Fibroblast of skin of back (primary cell): ENCODE measurements at places on chromosomes 7 and 10.

DNA sequence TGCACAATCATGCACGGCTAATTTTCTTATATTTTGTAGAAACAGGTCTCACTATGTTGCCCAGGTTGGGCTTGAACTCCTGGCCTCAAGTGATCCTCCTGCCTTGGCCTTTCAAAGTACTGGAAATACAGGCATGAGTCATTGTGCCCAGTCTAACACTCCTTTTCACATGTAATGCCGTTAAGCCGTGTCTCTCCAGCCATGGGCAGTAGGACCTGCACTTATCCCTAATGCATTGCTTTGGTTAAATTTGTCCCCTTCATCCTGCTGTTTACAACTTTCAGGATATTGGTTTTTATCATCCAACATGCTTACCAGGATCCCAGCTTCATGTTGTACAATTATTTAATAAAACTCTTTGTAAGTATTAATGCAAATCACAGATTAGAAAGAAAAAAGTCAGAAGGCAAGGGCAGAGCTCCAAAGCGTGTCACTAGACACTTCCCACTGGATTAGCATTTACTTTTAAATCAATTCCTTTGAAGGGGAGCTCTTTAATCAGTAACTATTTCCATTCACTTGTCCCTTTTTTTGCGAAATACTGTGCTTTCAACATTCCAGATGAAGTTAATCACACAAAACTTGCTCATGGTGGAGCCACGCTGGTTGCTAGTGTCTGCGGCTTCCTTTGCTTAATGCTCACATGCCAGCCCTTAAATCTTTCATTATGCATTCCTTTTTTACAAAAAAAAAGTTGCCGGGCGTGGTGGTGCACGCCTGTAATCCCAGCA is 256.0 kb upstream of the AUTS2 start:
- DNase-seq: peak; percentile 73

- DNase-seq: no peak
These were observed 49.1 kb upstream of the ELN start for GRCh38 chr7:73978661-73979563.

DNA sequence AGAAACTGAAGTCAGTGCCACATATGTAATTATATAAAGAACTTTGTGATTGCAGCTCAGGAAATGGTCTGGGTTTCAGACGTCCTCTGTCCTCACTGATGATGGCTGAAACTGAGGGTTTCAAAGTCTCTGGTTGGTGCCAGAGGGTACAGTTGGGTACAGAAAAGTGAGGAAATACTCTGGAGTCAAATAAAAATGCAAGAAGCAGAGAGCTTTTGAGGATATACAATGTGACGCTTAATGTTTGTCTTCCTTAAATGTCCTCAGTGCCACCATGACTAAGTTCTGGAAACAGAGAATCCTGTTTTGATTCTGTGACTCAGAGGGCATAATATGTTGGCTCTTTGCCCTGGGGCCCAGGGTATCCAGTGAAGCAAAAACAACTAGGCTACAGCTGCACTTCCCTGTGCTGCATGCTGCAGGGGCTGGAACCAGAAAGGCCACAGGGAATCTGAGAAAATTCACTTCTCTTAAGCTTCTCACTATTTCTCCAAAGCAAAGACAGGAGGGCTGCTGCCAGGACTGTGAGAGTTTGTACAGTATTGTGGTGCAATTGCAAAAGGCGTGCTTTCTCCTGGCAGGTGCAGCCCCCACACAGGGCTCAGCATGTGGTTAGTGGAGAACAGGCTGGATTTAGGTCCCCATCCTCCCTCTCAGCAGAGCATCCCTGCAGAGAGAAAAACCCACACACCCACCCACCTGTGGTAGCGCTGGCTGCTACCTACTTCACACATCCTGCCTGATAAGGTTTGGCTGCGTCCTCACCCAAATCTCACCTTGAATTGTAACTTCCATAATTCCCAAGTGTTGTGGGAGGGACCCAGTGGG is 169.5 kb upstream of the SVIL start:
- peak; percentile 99 for DNase-seq

- DNase-seq: peak; percentile 27
These were observed 24.0 kb upstream of the EEPD1 start for GRCh38 chr7:36129048-36129534.

- DNase-seq: no peak
These were observed 213.9 kb downstream of the ELFN1 start for GRCh38 chr7:1883834-1884582.

DNA sequence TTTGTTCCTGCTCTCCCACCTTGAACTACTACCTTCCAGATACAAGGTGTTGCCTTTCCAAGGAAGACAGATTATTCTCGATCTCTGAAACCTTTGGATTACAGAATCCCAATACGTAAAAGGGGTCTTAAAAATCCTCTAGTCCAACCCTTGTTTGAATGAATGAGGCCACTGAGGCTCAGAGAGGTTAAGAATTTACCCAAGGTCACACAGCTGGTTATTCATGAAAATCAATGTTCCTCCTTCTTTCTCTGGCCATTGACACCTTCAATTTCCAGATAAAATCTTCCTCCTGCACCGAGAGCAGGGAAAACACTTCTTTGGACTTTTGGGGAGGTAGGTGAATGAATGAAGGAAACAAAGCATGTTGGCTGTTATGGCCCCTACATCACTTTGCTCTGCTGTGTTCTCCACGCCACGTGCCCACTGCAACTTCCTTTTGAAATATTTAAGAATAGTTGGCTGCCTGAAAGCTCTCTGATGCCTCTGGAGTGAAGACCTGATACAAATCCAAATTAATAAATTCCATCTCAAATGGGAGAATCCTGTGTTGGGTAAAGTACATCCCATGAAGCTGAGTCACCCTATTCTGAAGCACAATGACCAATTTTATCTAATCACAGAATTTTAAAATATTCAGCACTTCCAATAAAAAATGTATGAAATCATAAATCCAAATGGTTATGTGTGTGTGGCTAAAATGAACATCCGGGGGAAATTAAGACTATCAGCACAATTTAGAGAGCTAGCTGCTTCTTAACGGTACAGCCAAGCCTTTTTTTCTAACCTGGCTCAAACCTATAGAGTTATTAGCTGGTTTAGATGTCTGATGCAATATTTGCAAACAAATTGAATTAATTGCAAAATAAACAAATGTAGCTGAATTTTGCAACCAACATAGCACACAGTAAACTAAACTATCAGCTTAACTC is 7.3 kb downstream of the SVIL start:
- DNase-seq: peak; percentile 74

- DNase-seq: no peak
These were observed 20.0 kb downstream of the VSIR start for GRCh38 chr10:71753091-71753959.

DNA sequence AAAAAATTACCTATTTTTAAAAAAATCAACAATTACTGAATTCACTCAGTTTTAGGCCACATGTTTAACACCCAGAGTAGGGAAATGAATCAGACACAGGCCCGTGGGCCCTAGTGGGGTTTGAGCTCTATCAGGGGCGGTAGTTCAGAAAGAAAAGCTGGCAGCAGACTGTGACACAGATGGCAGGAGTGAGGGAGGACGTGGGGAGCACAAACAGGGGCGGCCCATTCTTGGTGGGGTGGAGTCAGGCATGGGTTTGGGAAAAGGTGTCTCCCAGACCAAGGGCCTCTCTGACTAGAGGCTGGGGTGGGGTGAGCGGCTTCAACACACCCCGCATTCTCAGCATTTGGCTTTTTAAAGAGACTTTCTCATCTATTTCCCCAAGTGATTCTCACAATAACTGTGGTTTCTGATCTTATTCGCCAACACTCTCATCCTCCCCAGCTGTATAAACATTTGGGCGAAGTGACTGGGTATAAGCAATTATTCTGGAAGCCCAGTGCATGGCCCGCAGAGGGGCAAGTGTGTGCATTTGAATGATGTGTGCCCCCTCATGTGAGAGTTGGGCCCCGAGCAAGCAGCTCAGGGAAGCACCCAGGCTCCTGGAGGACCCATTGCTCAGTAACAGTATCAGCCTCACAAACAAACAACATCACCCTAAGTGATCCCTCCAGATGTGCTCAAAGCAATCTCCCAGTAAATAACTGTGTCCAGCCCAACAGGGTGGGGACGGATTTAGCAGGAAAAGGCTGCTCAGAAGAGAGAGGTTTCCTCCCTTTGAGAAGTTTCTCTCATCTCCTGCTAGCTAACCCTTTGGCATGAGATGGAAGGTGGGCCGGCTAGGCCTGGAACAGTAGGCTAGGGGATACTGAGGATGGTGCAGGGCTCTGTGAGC is 437.6 kb upstream of the ZMIZ1 start:
- peak; percentile 69 for DNase-seq

DNA sequence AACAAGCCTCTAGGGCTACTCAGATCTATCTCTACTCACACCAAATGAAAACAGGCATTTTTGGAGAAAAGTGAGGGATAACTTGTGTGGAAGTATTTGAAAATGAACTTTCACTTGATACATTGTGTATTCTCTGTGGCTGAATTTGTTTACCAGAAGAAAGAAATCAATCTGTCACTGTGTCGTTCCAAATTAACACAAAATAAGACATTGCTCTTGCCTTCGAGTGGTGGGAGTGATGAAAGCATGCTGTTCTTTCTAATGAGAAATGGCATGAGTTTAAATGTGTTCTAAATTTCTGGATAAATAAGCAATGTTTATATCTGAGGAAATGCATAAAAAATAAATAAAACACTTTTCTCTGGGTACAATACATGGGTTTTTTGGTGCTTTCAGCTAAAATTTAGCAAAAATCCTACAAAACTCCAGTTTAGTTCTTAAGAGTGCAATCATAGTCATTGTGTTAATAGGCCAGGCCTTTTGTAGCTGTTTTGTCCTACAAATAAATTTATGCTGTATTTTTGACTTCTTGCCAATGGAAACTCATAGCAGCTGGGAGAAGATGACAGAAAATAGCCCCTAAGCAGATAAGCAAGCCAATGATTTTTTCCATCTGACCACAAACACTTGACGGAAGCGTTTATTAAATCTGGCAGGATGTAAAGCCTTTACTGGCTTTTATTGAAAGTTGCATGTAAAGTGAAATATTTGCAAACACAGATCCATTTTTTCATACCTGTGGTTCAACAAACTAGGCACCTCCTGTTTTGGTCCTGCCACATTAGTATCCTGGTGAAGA is 1064.1 kb upstream of the GHITM start:
- peak; percentile 5 for DNase-seq
